Smooth muscle cell of the brain vasculature (primary cell): ENCODE measurements at places on chromosomes 3 and 15.

GRCh38 chr3:102827386-102827785, 392.6 kb downstream of the ZPLD1 start:
- DNase-seq = no peak

- no peak for DNase-seq
Observed at GRCh38 chr3:32998631-32999451, 47.4 kb downstream of the CCR4 start.

DNA sequence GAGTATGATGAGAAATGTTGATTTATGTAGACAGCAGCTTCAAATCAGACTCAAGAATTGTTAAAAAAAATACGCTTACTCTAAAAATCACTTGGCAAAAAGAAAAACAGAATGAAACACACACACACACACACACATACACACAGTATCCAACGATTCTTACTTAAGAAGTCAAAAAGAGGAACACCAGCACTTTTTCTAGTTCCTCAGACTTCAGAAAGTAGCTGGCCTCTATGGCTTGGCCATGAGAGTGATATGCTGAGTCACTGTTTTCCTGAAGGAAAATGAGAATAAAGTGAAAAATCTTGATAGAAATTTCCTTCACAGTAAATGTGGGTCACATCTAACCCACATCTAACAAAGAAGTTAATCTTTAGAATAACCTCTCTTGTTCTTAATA, 22.1 kb downstream of the CNTN3 start:
- no peak for DNase-seq

GRCh38 chr15:53260647-53261046, 470.5 kb upstream of the ONECUT1 start:
- no peak for DNase-seq

GRCh38 chr3:184237211-184237610, 7.8 kb downstream of the VWA5B2 start:
- no peak for DNase-seq

GRCh38 chr3:114380233-114380651, 86.4 kb downstream of the TIGIT start:
- DNase-seq = peak; percentile 57

DNA sequence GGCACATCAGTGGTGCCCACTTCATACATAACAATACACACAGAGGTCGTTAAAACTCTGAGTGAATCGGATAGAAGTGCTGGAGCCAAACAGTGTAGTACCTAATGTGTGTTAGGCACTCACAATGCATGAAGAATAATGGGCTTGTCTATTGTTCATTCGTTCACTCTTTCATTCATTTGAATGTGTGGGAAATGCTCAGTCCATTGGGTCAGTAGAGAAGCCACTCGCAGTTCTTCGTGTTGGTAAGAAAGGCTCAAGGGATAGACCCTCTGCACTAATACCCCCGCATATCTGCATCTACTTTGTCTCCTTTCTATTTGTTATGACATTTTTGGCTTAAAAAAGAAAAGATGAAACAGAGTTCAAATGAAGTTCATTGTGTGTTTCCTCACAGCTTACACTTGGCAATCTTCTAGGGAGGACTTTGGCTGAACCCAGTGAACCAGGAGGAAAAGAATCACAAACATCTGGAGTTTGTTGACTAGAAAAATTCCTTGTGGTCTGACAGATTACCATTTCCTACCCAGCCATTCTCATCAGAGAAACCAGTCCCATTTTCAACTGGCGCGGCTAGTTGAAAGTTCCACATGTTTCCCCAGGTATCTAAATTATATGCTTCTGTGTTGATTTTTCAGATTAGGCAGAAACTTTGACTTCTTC, 32.8 kb upstream of the MFSD1 start:
- peak; percentile 53 for DNase-seq

GRCh38 chr3:106025151-106025722, 156.4 kb upstream of the CBLB start:
- no peak for DNase-seq

DNA sequence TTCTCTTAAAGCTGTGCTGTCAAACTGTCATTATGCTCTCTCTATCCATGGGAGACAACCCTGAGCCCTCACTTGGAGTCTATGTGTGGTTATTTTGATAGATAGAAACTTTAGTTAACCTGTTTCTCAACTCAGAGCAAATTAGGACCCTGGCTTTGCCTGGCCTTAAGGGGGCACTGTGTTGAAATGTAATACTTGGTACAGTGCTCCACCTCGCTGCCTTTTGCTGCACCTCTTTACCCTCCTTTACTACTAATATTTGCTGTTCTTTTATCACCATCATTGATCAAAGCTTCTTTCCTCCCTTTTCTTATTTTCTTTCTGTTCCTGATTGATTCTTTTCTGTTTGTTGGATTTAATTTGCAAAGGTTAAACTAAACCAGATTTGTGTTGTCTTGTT, 34.3 kb downstream of the STT3B start:
- no peak for DNase-seq

DNA sequence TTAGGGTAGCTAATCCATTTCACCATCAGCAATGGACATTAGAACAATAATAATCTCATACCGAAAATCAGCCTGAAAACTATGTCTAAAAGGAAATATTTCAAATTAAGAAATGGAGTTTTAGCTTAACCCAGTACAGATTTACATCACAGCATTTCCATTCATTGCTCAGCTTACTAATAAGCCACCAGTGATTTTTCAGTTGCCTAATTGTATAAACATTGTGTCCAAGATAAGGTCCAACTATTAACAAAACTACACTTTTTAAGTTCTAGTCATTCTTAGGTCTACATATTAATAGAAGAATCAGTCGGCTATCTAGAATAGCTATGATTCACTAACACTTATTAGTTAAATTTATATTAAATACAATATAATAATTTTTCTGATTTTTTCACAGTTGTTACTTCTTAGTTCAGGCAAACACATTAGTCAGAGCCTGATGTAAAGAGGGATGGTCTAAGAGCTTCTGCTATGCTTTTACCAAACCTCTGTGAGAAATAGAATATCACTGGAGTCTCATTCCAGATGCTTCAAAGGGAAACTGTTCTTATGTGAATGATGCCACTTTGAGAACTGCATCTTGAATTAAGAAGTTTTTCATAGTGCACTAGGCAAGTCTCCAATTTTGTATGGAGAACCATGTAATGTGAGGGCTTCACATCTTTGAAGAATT, 74.1 kb downstream of the CMSS1 start:
- DNase-seq = no peak

DNA sequence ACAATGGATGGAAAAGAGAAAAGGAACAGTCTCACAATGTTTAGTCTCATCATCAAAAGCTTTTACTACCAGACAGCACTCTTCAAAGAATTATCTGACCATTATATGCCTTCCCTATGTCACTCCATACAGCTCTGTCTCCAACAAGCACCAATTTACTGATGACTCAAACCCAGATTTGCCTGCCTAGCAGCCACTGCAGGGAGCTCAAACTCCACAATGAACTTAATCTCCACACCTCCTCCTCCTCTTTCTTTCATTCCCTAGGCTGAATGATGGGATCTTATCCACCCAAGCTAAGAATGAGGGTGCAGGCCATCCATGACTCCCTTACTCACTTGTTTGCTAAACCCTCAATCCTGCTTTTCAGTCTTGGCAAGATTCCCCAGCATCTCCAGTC, 45.5 kb downstream of the NBEAL2 start:
- DNase-seq = no peak

DNA sequence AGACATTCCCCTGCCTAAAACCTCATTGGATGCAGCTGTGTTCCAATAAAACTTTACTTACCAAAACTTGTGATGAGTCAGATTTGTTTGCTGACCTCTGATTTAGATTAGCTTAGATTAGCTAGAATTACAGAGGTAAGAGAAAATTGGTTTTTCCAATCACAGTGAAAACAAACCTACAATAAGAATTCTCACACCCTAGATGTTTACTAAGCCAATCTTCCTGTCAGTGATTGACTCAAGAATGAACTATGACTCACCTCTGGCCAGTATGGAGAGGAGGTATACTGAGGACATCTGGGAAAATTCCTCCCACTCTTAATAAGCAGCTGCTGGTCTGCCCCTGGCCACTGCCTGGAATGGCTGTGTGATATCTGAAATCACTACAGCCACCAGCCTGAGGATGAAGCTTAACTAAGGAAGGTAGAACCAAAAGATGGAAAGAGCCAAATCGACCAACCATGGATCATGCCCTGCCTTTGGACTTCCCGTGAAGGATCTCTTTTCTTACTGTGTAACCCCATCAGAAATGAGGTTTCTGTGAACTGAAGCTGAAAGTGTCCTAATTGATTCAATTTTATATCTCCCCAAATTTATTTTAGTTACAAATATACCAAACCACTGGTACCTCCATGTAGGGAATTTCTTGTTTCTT, 19.0 kb upstream of the GHSR start:
- DNase-seq = no peak

GRCh38 chr3:123869165-123869564, 15.0 kb downstream of the MYLK start:
- DNase-seq = no peak

DNA sequence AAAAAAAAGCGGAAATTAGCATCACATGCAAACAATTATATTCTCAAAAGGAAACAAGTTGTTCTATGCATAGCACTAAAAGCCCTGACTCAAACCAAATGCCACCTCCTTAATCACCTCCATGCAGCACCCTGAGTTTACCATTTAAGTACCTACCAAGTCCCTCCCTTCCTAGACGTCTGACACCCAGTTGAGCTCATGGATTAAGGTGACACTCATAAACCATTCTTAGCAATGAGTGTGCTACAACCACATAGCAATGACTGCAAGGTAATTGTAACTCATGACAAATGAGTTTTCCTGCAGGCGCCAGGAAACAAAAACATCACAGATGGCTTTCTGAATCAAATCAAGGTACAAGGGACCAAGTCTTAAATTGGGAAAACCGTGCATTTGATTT, 32.0 kb downstream of the WWTR1 start:
- no peak for DNase-seq

GRCh38 chr3:52277972-52278509, 408 bp downstream of the WDR82 start:
- DNase-seq = no peak

GRCh38 chr3:45398178-45398577, 9.8 kb downstream of the LARS2 start:
- DNase-seq = no peak

- no peak for DNase-seq
Observed at GRCh38 chr3:53970661-53971060, 79.0 kb upstream of the SELENOK start.

GRCh38 chr3:72675243-72675642, 173.0 kb downstream of the SHQ1 start:
- DNase-seq = no peak

DNA sequence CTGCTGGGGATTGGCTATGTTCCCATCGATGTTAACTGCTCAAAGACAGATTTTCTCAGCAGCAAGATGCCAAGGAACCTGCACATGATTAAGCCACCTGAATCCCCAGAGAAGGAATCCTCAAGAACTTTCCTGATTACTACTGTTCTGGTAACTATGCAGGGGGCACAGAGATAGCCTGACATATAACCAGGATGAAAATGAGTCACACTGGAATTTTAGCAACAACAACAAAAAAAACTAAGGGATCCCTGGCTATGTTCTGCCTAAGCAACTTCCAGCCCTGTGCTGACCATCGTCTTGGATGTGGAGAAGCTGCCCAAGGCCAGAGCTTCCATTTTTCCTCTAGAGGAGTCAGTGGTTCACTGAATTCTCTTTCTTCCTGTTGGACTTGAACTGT, 13.8 kb downstream of the RIOX2 start:
- DNase-seq = no peak

DNA sequence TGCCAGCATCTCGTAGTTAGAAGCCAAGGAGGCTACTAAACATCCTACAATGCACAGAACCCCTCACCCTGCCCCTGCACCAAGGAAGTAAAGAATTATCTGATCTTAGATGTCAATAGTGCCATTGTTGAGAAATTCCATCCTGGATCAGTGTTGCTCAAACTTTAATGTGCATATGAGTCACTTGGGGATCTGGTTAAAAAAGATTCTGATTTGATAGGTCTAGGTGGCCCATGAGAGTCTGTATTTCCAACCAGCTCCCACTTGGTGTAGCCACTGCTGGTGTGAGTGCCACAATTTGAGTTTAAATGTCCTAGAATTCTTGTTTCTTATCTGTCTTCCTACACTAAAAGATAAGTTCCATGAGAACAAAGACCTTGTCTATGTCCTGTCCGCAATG, 43.7 kb downstream of the TMEM45A start:
- no peak for DNase-seq

GRCh38 chr15:89768071-89768500, 8.0 kb upstream of the MESP2 start:
- no peak for DNase-seq

DNA sequence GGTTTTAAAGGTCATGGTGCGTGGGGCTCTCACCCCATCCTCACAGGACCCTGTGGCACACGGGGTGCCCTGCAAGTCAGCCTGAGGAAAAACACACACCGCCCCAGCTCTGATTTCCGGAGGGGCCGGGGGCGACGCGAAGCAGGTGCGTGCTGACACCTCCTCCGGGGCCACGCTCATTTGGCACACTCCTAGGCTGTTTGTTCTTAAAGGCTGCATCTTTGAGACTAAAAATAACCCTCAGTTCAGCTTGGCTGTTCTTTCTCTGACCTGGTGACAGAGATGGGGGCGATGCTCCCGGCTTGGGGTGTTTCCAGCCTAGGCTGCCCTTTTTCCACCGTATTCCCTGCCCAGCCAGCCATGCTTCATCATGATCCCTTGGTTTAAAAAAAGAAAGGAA, 141.5 kb upstream of the TPM1 start:
- no peak for DNase-seq

GRCh38 chr3:114213292-114213626, 24.1 kb downstream of the ZNF80 start:
- DNase-seq = no peak

- DNase-seq = no peak
Observed at GRCh38 chr3:71227270-71227661, 356.3 kb downstream of the FOXP1 start.

DNA sequence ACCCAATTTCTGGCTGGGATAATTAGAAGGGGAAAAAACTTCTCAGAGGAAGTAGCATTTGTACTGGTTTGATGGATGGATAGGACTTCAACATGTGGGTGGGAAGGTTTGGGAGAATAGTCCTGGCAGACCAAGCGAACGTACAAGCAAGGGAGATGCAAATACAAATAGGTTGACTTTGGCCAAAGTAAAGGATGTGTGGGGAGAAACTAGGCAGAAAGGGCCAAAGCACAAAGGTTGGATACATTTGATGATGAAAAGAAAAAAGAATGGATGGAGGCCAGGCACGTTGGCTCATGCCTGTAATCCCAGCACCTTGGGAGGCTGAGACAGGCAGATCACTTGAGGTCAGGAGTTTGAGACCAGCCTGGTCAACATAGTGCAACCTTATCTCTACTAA, 63.4 kb downstream of the ERC2 start:
- no peak for DNase-seq
